Omental fat pad (tissue), 4 donors: ENCODE measurements at places on chromosomes 4 and X.
A peak's percentile ranks its signal among the peaks of the same experiment; 100 is the strongest.

DNA sequence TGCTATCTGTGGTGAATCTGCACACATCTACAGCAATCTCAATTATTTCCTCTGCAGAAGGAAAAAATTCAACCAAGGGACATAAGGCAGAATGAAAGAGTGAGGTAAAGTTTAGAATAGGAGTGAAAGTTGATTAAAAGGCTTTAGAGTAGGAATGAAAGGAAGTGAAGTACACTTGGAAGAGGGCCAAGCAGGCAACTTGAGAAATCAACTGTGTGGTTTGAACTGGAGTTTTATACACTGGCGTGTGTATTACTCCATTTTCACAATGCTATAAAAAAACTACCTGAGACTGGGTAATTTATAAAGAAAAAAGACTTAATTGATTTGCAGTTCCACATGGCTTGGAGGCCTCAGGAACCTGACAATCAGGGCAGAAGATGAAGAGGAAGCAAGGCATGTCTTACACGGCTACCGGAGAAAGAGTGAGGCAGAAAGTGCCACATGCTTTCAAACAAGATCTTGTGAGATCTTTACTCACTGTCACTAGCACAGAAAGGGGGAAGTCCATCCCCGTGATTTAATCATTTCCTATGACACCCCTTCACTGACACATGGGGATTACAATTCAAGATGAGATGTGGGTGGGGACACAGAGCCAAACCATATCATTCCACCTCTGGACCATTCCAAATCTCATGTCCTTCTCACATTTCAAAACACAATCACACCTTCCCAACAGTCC is 234.8 kb downstream of the IL15 start:
- DNase-seq, result no peak

GRCh38 chr4:145935253-145936141 is 3.1 kb downstream of the ZNF827 start:
- DNase-seq, result no peak

GRCh38 chrX:110204986-110205385 is 112.9 kb downstream of the AMMECR1 start:
- no peak for DNase-seq

- no peak for DNase-seq
Observed at GRCh38 chr4:649293-649625, 23.9 kb downstream of the PDE6B start.

- DNase-seq, result no peak
Observed at GRCh38 chrX:47743504-47743903, 84.5 kb upstream of the UXT start.

DNA sequence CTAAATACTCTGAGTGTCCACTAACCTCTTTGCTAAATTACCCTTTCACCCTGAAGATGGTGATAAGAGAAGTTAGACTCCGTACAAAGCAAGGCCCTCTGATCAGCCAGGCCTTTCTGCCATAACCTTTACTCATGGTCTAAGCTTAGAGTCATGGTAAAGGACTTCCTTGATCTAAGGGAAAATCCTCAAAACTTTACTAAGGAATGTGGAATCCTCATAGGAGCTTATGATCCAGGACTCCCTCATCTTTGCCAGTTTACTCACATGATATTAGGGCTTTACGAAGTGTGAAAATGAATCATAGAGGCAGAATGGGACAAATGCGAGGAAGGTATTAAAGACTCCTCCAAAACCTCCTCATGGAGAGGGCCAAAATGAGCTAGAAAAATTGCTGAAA is 7.9 kb upstream of the FAM13A start:
- DNase-seq, result no peak

GRCh38 chrX:131987252-131987651 is 35.9 kb upstream of the STK26 start:
- DNase-seq, result no peak

DNA sequence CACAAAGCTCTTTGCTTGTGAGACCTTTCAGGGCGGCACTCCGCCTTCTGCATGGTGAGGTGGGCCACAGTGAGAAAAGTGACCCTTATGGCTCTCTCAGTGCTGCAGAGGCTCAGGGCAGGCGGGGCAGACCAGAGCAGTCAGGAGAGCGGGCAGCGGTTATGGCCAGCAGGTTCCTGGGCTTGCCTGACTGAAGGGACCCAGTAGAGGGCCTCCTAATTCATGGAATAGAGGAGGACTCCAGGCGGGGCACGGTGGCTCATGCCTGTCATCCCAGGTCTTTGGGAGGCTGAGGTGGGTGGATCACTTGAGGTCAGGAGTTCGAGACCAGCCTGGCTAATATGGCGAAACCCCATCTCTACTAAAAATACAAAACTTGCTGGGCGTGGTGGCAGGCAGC is 91.4 kb downstream of the CLNK start:
- DNase-seq, result no peak

DNA sequence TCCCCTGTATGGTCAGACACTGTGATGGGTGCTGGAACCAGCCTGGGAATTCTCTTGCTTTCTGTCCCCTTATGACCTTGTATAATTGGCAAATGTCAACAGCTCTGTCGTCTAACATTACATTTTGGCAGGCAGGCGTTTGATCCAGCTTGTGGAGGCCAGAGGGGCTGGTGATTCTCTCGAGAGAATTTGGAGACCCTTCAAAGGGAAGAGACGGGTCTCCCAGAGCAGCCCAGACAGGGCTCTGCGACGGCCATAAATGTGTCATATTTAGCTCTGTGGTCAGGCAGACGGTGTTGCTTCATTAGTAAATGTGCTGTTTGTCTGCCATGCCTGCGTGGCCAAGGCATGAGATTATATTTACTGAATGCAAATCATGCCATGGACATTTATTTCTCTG is 68.7 kb downstream of the SORCS2 start:
- DNase-seq, result no peak

- no peak for DNase-seq
Observed at GRCh38 chr4:179695175-179695574, 2252.9 kb upstream of the AGA start.

GRCh38 chr4:174394915-174395314 is 111.2 kb downstream of the CEP44 start:
- no peak for DNase-seq

DNA sequence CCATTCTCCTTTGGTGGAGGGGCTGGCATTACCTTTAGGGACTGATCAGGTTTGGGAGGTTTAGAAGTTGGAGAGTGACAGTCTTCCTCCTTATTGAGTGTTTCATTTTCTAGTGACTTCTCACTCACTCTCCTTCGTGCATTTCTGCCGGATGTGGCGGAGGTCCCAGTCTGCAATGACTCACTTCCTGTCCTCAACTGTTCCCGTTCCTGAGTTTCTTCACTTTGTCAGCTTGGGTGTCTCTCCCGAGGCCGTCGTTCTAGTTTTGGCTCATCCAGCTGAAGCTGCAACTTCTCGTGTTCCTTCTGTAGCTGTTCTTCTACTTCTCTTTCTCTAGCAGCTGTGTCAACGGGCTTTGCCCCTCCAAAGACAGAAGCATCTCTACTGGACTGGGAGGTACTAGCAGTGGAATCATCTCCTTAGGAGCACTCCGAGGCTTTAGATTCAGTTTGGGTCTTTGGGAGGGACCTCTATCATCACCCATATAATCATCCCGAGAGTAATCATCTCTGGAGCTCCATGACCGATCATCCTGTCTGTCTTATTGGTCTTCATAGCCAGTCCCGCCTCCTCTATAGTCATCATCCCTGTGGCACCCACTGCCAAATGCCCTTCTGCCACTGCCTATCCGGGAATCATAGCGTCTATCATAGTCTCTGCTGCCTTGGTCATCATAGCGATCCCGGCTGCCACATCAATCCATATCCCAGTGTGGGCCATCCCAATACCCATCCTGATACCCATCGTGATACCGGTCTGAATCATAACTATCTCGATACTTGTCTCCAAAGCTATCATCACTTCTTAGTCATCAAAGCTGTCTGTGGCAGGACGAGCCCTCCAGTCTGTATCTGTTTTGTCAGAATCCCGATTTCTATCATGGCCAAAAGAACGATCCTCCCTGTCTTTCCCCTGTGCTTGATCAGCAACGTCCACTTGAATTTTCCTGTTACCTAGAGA is 35.3 kb upstream of the VSIG4 start:
- DNase-seq, result no peak

DNA sequence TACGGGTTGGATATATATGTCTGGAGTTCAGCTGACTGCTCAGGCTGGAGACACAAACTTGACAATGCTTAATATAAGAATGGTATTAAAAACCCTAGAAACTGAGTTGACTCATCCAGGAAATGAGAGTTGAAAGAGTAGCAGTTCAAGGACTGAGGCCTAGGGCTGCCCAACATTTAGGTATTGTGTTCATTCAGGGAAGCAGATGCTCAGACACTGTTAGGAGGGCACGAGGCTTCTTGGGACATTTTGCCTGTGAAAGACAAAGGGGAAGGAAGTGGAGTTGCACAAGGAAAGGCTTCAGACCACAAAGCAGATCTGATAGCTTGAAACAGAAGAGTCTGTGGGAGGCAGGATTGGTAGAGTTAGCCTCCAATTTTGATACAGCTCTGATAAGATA is 52.0 kb upstream of the HS3ST1 start:
- DNase-seq, result no peak

GRCh38 chrX:13697455-13697854 is 8.5 kb downstream of the RAB9A start:
- DNase-seq, result no peak

GRCh38 chr4:94642561-94642866 is 115.2 kb upstream of the BMPR1B start:
- DNase-seq, result no peak

DNA sequence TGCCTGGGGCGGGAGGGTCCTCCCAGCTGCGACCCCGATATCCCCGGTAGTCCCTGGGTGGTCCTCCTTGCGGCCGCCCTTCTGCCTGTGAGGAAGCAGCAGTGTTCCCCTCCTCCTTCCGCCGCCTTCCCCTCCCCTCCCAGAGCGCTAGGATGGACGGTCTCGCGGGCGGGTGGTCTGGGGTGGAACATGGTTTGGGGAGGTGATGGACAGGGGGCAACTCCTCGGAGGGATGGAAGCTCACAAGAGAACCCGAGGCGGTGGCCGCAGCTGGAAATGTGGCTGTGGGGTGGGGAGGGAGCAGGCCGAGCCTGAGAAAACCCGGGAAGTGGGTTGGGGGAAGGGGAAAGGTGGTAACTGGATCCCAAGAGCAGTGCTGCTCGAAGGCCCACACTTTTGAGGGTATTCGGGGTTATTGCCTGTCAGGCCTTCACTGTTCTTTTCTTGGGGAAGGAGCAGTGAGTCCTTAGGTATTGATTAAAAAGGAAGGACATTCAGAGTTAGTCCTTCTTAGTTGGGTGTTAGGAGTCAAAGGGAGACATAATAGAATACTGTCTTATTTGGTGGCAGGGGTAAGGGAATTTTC is 581 bp downstream of the UBE2K start:
- peak; percentile 29 for DNase-seq

GRCh38 chr4:120616041-120616440 is 306.5 kb downstream of the PRDM5 start:
- DNase-seq, result no peak

DNA sequence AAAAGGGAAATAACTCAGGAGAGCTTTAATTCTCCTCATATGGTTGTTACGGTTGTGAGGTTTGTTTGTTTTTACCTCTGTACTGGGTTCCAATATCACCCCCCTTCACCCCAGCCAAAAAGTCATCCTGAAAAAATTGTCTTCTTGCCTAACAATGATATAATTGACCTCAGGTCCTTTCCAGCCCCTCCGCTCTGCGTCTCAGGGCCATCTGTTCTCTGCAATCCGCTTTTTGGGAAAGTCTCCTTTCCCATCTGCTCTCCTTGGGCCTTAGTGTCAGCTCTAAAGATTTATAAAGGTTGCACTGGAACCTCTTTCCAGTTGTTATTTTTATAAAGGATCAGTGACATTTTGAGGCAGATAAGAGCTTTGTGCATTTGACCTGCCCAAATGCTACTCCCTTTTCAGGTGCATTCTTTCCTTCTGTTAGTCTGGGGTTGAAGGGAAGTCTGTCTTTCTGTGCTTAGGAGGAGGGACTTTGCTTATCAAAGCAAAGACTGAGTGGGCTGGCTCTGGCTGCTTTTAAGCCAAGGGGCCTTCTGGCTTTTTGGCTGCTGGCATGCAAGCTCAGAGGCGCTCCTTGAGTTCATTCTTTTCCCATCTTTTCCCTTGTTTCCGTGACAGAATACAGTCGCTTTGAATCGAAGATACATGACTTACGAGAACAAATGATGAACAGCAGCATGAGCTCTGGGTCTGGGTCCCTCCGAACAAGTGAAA is 34.1 kb downstream of the DLG3 start:
- no peak for DNase-seq
